ENCODE measurements at places on chromosomes 2 and 18.

DNA sequence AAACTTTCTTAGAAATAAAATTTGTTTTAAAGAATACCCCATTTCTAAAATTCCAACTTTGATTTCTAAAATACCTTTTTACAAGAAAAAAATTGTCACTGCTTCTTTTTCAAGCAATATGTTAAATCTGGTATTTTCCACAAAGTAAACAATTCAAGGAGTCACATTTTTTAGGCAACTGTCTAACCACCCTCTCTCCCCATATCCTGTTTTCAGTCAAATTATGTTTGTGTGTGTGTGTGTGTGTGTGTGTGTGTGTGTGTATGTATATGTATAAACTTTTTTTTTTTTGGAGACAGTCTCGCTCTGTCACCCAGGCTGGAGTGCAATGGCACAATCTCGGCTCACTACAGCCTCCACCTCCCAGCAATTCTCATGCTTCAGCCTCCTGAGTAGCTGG is 59.3 kb downstream of the ADNP2 start:
- no peak for DNase-seq

DNA sequence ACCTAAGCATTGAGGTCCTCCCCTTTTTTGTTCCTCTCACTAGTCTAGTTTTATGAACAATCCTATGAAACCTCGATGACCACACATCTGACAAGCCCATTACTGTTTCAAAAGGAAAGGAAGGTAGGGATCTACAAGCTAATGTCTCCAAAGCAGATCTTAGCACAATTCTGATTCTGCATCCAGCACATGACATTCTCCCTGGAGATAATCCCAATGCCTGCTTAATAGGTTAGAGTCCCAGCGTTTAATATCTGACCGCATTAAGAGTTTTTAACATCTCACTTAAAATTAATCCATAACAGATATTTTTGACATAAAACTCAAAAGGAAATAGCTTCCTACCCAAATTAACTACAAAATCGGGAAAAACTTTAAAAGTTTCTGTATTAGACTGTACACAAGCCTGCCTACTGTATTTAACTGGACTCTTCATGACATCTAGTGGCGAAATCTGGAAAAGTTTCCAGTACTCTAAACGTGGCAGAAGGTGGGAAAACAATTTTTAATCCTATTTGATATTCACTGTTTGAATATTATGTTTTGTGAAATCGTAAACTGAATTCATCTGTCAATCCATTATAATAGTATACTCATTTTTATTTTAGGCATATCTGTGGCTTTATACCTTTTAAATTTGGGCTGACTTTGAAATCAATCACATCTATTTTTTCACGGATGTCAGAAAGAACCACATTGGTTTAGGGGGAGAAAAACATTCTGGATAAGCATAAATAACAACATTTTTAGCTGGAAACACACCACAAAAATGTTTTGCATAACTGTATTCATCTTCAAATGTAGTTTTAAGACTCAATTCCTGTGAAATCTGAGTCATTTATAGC is 62.4 kb downstream of the TXNL1 start:
- DNase-seq = peak; percentile 57

- no peak for DNase-seq
Measured at GRCh38 chr2:97808816-97809215, 95.4 kb downstream of the ZAP70 start.

GRCh38 chr2:124267794-124268193 is 242.7 kb downstream of the CNTNAP5 start:
- no peak for DNase-seq

DNA sequence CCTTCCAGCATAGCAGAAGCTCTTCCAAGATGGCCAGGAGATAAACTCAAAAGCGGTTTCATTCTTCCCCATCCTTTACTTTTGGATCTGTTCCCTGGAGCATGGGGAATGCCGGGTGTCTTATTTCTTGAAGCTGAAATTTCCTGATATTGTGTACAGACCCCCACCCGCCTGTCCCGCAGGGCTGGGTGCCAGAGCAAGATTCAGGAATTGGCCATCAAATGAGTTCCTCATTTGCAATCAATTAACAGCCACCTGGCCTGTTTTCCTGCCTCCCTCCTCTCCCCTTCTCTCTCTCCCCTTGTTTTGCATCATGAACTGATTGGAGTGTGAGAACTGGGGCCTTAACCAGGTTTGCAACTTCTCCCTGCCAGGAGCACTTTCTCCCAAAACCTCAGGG is 202.1 kb downstream of the SH3RF3 start:
- no peak for DNase-seq

DNA sequence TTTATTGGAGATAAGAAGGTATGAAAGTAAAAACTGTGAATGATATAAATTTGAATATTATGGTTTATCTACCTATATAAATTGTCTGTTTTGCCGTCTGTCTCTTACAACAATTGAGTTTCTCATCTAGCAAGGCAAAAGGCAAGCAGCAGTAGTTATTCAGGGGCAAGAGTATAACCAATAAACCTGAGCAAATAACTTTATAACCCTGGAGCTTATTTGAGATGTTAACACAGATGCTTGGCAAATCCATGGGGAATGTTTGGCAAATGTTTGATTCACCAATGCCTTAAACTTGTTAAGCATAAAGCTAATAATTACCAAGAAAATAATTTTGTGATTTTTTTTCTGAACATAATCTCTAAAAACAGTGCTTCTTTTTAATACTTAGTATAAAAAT is 9.9 kb upstream of the EPHA4 start:
- no peak for DNase-seq

- DNase-seq = no peak
Measured at GRCh38 chr2:64400733-64401528, 53.0 kb upstream of the LGALSL start.

DNA sequence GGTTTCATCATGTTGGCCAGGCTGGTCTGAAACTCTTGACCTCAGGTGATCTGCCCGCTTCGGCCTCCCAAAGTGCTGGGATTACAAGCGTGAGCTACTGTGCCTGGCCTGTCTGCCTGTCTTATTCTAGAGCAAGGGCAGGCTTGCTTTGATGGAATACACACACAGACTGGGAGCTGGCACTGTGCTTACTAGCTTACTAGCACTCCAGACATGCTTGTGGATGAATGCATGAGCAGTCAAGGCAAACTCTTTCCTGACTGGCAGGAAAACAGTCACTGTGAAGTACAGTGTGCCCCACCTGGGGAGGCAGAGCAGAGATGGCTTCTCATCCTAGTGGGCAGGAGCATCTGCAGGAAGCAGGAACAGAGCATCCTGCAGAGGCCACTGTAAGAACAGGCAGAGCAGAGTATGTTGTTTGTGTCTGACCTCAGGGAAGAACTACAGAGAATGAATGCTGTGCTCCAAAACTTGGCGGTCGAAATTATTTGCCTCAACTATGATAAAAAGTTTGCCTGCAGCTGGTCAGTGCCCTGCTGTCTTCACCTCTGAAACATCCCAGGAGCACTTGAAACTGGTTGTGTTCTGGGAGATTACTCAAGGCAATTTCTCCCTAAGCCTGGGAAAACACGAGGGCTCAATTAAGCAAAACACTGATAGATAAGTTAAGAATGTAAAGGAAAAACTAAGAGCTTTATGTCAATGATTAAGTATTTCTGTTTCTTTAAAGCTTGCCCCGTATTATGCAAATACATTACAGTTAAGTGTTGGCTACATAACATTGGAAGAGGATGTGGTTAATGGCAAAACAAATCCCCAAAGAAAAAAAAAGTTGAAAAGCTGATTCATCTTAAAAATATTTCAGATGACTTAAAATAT is 102.4 kb downstream of the VAPA start:
- peak; percentile 6 for DNase-seq

DNA sequence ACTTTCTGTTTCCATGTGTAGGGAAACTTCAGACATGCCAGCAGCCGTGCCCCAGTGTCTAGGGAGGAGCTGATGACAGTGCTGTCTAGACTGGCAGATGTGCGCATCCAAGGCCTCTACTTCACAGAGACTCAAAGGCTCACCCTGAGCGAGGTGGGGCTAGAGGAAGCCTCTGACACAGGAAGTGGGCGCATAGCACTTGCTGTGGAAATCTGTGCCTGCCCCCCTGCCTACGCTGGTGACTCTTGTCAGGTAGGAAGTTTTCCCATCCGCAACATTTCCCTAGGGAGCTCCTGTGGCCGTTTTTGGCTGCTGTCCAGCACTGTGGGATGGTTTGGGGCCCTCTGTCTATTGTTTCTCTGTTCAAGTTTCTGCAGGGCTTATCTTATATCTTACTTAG is 143.1 kb upstream of the TTC39C start:
- DNase-seq = peak; percentile 25

DNA sequence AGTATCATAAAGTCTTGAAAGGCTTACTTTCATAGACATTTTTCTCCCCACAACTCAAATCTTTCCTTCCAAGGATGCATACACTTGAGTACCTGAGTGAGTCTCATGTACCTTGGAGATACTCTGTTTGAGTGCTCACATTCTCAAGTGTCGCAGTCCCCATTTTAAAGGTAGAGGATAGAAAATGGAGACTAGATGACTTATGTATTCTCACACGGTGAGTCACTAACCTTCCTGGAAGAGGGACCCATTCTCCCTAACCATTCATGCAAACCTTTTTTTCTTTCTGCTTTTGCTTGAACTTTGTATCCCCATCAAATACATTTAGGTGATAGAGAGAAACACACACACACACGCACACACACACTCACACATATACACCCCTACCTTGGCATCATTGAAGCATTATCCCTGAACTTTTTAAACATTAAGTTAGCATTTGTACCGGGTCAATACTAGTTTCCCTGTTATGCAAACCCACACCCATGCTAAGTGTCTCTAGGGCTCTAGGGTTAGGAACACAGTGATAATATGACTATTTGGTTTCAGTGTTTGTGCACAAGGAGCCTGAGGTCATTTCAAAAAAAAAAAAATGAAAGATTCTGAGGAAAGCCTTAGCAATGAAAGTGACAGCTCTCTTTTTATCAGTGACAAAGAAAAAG is 236.2 kb downstream of the IKZF2 start:
- no peak for DNase-seq

DNA sequence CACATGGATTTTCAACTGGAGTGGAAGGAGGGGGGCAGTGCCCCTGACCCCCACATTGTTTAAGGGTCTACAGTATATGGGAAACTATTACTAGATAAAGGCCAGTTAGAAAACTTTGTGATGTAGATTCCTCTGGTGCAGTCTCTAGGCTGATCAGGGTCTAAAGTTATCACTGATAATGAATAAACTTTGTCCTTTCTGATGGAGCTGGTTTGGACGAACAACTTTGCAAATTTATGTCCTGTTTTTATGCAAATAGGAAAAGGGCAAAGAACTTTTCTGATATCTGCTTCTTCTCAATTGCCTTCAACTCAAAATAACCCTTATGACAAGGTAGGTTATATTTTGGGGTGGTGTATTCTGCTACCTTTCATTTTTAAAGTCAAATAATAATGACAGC is 829.2 kb upstream of the ACVR2A start:
- DNase-seq = no peak

DNA sequence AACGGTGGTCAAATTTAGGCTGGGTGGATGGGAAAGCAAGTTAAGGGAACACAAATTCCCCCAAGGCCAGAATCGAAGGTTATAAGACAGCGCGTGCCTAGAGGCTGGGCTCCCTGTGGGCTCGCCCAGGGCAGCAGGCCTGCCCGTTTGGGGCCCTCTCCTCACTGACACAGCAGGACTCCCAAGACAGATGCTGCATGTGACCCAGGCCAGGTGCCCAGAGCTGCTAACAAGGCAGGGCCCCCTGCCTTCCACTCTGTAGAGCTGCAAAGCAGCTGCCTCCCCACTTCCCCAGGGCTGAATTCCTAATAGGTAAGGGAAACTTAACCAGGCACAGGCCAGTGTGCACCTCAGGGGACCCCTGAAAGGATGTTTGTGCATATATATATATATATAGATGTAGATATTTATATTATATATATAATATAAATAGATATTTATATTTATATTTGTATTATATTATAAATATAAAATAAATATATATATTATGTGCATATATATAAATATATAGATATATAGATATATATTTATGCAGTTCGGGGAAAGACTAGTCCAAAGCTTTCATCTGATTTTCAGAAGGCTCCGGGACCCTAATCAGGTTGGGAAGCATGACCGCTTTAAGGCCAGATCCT is 43.7 kb downstream of the TMEM37 start:
- no peak for DNase-seq

DNA sequence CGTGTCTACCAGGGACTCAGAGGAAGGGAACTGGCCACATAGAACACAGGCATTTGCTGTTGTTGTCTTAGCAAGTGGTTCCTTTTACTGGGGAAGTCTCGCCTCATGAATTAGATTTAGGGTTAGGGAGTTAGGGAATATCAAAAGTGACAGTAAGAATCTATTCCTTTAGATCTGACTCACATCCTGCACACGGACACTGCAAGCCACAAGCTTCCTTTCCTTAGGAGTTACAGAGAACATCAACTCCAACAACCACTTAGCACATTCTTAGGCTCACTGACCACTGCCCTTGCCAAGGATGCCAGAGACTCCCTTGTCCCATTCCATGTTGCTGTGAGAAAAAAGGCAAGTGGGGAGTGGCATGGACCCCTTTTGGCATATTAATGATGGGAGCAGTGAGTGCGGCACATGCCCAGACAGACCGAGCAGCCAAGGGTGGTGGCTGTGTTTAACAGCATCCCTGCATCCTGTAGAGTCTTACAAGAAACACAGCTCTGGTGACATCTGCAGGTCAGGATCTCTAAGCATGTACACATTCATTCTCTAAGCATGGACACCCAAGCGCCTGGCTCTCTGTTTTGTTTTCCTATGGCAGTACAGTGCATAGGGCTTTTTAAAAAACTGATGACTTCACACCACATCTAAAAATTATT is 745.6 kb upstream of the RAB6C start:
- peak; percentile 14 for DNase-seq

- no peak for DNase-seq
Measured at GRCh38 chr2:216651351-216651881, 18.2 kb downstream of the IGFBP2 start.

DNA sequence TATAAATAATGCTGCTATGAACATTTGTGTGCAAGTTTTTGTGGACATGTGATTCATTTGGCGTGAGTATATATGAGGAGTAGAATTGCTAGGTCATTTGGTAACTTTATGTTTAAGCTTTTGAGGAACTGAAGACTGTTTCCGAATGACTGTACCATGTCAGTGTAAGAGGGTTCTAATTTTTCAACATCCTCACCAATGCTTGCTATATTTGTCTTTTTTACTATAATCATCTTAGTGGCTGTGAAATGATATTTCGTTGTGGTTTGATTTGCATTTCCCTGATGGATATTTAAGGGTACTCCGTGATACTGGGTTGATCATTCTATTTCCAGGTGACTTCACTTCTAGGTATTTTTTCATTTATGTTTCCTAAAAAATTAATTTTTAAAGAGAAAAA is 241.1 kb downstream of the BCL2 start:
- no peak for DNase-seq

DNA sequence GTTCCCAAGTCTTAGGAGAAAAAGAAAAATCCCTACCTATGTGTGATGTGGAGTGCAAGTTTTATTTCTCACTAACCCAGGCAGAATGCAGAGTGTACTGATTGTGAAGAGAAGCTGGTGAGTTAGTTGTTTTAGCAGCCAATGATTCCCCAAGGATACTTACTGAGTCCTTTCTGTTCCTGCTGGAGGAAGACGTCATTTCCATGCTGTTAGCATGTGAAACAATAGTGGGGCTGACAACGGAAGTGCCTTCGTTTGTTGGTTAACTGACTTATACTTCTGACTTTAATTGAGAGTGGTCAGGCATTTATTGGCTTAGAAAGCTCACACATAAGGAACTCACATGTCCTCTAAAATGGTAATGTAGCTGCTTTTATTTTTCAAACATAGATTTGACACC is 180.6 kb downstream of the MC4R start:
- DNase-seq = no peak
